IgD-negative memory B cell (primary cell): ENCODE measurements at places on chromosomes 16 and 17. TPM values are rescaled to one million over a fixed set of nuclear protein-coding genes. Genes with fewer than 3 reads are reported as not detected.

The GCGR gene
- not detected for polyA plus RNA-seq

The CHST5 gene
- polyA plus RNA-seq = not detected

The RUSF1 gene
- polyA plus RNA-seq = 19.8 TPM

The TOX3 gene
- polyA plus RNA-seq = not detected

The TBC1D3E gene
- polyA plus RNA-seq = not detected

The HEATR3 gene
- 6.9 TPM for polyA plus RNA-seq

The CCDC154 gene
- 1.5 TPM for polyA plus RNA-seq

The CEP112 gene
- polyA plus RNA-seq = not detected

The SLC16A6 gene
- polyA plus RNA-seq = 0.33 TPM
